ENCODE measurements at places on chromosomes 16 and 17.

GRCh38 chr17:68020409-68020756 lies 15.2 kb upstream of the KPNA2 start:
- no peak for DNase-seq

GRCh38 chr16:46743232-46743719 lies 4.9 kb downstream of the MYLK3 start:
- DNase-seq = no peak

DNA sequence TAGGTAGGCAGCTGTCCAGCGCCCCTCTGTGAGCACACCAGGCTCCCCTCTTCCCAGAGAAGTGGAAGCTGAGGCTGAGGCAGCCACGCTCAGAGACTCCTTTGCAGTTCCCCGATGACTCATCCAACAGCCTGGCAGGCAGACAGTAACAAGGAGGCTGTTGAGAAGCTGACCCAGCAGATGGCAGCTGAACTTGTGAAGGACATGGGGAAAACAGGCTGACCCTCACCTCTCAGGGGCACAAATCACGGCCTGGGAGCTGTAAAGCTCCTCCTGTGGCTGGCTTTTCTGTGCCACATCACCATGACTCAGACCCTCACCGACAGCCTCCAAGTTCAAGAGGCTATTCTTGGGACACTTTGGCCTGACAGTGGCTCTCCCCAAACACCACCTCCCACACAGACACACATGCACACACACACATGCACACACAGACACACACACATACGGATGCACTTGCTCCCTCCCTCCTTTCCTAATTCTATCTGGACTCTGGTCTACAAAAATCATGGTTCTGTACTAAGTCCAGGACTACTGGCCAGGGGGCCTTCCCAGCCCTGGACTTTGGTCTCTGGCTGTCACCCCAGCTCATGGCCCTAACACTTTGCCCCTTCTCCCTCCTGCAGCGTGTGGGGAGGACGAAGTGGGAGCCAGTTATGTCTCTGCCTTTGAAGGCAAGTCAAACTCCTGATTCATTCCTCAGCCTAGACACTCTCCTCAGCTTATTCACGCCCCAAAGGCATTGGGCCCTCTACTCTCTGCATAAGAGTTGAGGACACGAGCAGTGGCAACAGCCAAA lies 23.2 kb downstream of the MAP3K14 start:
- DNase-seq = no peak

- no peak for DNase-seq
Observed at GRCh38 chr16:66127459-66128370, 238.8 kb upstream of the CDH5 start.

DNA sequence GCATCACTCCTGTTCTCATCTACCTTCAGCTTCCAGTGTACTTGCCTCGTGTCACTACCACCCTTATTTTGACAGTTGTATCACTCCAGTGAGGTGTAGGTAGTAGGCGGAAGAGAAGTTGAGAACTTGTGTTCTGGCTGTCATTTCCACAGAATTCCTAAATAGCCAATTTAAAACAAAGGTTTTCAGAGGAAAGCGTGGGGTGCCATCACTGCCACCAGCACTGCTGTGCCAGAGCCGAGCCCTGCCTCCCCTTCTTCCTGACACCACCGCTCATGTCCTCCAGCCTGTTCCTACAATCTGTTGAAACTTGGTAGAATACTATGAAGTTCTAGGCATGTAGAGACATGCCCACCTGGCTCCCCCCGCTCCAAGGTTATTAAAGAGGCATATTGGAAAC lies 215.8 kb downstream of the TANC2 start:
- no peak for DNase-seq

- peak; percentile 35 for DNase-seq
Observed at GRCh38 chr17:12020642-12021622, at the start of gene MAP2K4. MAP2K4 (plus strand) TSS chr17:12020877; CDS start chr17:12020887, 10 bp downstream.

- DNase-seq = no peak
Observed at GRCh38 chr17:20300436-20300934, 166.9 kb downstream of the LGALS9B start.

- DNase-seq = no peak
Observed at GRCh38 chr16:88759245-88759975, 25.6 kb downstream of the PIEZO1 start.

DNA sequence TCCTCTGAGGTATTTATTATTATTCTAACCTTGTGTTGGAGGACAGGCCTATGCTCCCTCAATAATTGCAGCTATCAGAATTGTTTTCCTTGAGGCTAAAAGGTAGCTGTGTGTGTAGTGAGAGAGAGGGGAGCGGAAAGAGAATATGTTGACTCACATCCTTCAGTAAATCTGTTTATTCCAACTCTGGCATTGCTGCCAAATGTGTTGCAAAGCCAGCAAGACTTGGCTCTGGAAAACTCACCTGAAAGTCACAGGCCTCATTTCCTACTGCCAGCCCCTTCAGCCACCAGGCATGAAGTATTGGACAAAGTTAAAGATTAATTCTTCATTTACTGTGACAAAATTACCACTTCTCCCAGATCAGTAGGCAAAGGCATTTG lies 9.6 kb downstream of the CA10 start:
- no peak for DNase-seq

- DNase-seq = no peak
Observed at GRCh38 chr16:30082545-30083090, 6.8 kb downstream of the PPP4C start.

GRCh38 chr17:1142561-1142971 lies 37.2 kb downstream of the ABR start:
- no peak for DNase-seq

DNA sequence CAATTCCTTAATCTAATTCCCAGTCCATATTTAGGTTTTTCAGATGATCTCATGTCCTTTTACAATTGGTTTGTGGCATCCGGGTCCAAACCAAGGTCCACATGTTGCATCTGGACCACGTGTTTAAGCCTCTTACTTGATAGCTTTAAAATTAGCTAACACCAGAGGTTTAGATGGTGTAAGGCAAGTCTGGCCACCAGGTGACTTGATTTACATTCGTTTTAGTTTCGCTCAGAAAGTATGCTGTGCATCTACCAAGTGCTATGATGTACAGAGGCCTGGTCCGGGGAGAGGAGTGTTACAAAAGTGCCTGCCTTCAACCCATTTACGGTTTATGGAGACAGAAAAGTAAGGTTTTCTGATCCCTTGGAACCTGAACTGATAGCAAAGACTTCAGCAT lies 878 bp upstream of the DNAJA2 start:
- peak; percentile 64 for DNase-seq

- DNase-seq = no peak
Observed at GRCh38 chr16:85857406-85857805, 41.6 kb upstream of the IRF8 start.

GRCh38 chr16:78675312-78675711 lies 575.9 kb downstream of the WWOX start:
- no peak for DNase-seq

DNA sequence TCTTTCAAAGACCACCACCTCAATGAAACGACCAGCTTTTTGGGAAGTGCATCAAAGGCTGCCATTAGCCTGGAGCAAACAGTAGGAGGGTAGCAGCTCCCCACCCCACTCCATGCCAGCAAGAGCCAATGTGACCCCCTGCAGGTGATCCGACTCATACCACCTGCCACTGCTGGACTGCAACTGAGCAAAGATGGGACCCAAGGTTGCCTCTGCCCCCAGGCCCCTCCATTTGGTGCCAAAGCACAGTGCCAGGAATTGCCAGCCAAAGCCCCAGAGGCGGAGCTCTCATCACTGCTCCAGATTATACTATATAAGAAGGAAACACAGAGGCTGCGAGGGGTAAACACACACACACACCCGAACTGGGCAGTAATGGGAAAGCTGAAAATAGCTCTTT lies 8.3 kb downstream of the PITPNM3 start:
- DNase-seq = no peak

DNA sequence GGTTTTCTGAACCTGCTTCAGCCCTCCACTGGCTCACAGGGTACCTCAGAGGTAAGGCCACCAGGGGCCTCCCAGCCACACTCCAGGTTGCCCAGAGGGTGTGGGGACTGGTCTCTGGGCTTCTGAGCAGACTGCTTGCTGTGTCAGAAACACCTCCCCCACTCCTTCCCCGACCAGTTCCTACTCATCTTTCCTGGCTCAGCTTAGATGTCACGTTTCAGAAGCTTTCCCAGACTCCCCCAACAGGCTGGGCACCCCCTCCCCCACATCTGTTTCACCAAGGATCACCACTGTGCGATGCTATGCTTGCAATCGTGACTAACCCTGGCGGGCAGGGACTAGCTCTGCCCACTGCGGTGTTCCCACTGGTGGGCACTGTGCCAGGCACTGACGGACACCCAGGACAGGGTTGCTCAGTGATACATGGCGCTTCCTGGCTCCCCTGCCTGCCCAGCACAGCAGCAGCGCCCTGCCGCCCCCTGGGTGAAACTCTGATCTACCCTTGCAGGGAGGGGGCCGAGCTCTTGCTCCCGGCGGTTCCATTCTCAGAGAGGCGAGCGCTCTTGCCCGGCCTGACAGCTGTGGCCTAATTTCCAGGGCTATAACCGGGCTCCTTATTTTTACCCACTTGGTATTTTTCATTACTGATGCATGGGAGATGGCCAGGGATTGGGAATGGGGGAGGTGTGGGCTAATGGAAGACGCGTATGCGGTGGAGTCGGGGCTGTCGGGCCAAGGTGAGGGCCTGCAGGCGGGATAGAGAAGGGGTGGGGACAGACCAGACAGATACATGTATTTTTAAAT lies 29.4 kb upstream of the MTSS2 start:
- DNase-seq = peak; percentile 7

DNA sequence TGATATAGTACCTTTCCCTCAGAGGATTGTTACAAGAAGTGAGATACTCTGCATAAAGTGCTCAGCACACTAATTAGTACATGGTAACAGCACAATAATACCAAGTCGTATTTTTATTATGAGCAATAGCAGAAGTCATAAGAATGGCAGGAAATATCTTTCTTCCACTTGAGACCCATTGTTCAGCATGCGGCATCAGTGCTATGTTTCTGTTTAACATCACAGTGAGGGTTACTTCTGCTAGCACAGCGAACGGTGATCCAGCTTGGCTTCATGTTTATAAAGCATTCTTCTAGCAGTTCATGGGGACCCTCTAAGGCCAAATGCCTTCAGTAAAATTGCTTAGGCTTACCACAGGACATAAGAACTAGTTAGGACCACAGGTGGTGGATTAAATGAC lies 83.1 kb downstream of the MYO1D start:
- no peak for DNase-seq

DNA sequence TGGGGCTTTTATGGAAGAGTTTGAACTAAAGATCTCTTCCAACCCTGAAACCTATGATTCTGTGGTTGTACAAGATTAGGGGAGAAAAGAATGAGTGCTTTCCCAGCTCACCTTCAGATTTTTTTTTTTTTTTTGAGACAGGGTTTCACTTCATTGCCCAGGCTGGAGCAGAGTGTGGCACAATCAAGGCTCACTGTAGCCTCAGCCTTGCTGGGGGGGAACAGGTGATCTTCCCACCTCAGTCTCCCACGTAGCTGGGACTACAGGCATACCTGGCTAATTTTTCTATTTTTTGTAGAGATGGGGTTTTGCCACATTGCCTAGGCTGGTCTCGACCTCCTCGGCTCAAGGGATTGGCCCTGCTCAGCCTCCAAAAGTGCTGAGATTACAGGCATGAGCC lies 21.8 kb upstream of the ITGB3 start:
- no peak for DNase-seq

- DNase-seq = no peak
Observed at GRCh38 chr16:30775131-30775391, 11.9 kb downstream of the ZNF629 start.

- DNase-seq = no peak
Observed at GRCh38 chr16:15879255-15879811, 9.1 kb downstream of the CEP20 start.

DNA sequence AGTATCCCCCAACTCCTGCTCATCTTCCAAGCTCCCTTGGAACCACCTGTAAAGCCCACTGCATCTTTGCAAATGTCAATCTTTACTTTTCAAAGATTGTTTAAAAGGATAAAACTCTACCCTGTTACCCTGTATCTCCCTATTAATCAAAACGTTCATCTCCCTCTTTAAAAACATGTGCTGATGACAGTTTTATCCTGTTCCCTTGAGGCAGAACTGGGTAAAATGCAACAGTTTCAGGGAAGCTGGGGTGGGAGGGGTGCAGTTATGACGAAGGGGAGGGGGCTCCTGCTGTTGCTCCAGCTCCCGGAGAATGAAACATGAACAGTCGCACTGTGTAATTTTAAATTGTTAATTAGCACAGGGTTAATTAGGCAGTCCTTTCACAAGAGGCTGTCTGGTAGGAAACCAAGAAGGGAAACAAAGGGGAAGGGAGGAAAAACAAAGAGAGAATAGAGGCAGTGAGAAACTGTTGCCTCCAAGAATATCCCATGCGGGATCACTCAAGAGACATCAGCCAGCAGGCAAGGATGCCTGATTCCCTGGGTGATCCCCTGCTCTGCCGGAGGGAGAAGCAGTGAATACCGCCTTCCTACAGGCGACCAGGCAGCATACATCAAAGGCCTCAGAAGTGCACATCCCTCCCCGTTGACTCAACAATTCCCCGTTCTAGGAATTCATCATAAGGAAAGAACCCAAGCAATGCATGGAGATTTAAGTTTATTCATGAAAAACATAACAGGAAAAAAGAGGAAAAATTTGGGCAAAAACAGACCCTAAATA lies 84.2 kb downstream of the ZFHX3 start:
- DNase-seq = no peak

DNA sequence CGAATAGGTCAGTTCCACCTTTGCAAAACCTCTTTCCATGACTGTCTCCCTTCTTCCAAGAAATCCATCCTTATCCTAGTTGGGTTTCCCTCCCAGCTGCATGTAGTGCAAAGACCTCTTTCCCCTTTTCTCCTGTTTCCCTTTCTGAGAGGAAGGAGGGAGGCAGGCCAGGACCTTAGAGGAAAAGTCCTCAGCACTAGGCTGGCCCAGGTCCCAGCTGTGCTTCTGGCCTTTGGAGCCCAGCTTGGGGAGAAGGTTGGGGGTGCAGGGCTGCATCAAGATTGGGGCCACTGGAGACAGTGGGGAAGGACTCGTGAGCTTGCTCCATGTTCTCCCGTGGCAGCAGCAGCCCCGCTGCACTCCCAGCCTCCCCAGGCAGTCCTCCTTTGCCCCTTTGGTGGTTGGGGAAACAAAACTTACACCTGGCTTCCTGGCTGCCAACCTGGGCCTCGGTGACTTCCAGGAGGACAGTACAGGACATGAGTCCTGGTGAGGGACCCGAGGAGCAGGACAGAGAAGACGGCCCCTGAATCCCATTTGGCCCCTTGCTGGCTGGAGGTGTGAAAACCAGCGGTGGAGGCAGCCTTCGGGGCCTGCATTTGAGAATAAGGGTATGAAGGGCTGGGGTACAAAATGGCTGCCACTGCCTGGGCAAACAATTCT lies 481 bp downstream of the HEXIM2 start:
- no peak for DNase-seq
